Effector CD4-positive, alpha-beta T cell (primary cell): ENCODE measurements at places on chromosomes 1 and 21.

GRCh38 chr1:3192361-3192760, 123.4 kb downstream of the PRDM16 start:
- no peak for DNase-seq

DNA sequence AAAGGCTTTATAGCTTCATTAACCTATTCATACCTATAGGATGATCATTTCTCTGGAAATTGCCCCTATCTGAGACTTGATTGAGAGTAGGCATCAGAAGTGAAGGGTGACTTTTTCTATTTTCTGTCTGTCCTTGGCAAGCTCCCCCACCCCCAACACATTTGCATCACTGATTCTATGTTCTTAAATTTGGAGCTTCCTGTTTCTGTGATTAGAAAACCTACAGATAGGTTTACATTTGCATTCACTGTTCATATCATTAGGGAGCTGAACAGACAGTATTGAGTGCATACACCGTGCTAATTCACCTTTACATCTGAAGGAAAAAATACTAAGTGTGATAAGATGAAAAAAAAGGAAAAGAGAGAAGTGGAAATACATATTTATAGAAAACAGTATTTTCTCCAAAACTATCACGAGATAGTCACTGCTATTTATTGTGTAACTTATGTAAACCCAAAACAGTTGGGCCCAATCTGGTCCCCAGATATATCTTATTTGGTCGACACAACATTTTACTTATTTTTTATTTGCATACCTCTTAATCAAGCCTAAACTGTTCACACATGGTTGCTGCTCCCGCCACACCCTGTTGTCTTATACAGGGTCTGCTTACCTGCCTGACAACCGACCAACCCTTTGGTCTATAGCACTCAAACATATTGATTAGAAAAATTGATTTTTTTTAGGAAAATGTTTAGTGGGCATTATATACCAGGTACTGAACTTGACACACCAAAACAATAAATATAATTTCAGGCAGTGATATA, 218.8 kb downstream of the NTNG1 start:
- no peak for DNase-seq

DNA sequence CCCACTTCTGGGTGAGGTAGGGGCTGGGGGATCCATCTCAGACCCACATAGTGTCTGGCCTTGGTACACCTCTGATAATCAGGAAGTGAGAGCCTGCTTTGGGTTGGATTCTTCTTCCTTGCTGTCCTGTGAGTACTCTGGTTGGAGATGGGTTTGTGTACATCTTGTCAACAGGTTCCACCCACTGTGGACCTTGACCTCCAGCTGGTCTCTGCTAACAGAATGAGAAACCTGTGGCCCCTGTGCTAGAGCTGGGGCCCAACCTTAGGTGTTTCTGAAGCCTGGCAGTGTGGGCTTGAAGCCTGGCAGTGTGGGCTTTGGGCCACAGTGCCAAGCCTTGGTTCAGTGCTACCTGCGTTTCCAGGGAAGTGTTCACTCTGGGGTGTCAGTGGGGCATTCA, 2.6 kb downstream of the ZBTB48 start:
- DNase-seq, result no peak

- no peak for DNase-seq
These were observed 111.4 kb downstream of the ZP4 start for GRCh38 chr1:237779356-237779755.

- DNase-seq, result no peak
These were observed 29.7 kb upstream of the EVA1B start for GRCh38 chr1:36352910-36353878.
